CD4-positive, alpha-beta T cell treated with Interleukin-17A for 1 hour (primary cell): ENCODE measurements at places on chromosomes 12 and 14.
A peak's percentile ranks its signal among the peaks of the same experiment; 100 is the strongest.

DNA sequence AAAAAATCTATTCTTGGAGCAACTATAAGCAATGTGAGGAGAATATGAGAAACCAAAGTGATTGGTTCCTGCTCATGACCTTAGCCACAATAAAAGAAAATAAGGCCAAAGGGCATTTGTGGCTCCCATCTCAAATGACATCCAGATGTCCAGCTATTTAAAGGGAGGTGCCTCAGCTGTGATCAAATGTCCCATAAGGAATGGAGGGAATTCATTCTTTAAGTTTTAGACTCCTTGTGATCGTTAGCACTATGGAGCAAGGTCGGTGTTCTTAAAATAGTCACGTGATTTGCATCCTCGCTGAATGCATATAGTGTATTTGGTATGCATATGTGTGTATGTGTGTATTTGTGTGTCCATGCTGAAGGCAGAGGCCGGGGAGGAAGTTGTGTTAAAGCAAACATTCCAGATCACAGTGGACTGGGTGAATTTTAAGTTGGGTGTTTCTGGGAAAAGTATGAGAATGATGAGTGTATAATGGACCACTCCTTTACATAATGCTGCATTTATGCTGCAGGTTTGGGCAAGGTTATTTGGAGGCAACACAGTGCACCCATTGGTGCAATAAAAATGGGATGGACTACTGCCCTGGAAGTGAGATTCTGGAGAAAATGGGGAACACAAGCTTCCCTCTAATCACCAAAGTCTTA lies 5.6 kb upstream of the E2F7 start:
- no peak for DNase-seq

DNA sequence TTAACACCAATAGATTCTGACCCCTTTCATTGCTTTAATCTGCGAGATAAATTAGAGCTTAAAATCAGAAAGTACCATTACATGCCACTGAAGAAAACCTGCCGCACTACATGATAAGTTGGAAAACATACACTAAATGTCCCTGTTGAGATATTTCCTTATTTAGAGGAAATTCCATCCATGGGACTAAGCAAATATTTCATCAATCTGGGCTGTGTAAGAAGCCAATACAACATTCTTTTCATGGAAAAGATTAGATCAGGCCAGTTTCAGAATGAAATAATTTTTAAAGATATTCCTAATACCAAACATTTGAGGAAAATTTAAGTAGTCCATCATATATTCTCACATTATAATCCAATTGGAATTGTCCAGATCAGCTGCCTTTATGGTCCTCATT lies 112.8 kb downstream of the LLPH start:
- no peak for DNase-seq

DNA sequence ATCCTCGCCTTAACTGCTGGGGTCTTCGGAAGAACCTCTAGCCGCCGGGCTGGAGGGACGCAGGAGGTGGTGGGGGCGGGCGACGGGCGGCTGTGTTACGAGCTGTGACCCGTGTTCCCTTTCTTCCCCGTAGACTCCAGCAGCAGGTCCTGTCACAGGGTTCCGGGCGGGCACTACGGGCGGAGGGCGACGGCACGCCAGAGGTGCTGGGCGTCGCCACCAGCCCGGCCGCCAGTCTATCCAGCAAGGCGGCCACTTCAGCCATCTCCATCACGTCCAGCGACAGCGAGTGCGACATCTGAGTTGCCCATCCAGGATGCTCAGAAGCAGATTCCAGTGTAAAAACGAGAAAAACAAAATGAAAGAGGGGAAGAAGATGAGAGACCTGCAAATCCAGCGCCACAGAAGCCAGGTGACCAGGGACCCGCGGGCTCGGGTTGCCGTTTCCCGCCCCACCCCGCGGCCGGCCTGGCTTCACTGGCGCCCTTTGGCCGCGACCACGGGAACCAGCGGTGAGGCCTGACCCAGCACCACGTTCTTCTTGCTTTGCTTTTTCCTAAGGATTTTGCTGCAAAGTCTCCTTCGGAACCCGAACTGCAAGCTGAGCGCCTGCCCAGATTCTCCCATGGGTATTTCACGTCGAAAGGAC lies 2.1 kb downstream of the SIX6 start:
- DNase-seq = no peak

DNA sequence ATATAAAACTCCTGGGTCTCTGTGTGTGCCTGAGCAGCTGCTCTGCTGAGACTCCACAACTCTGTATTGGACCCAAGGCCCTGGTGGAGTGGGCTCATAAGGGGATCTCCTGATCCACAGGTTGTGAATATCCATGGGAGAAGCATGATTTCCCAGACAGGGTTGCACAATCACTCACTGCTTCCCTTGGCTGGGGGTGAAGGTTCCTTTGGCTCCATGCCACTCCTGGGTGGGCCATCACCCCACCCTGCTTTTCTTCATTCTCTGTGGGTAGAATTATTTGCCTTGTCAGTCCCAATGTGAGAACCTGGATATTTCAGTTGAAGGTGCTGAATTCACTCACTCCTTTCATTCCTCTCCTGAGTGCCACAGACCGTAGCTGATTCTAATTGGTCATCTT lies 205.2 kb upstream of the TMEM260 start:
- DNase-seq = no peak

DNA sequence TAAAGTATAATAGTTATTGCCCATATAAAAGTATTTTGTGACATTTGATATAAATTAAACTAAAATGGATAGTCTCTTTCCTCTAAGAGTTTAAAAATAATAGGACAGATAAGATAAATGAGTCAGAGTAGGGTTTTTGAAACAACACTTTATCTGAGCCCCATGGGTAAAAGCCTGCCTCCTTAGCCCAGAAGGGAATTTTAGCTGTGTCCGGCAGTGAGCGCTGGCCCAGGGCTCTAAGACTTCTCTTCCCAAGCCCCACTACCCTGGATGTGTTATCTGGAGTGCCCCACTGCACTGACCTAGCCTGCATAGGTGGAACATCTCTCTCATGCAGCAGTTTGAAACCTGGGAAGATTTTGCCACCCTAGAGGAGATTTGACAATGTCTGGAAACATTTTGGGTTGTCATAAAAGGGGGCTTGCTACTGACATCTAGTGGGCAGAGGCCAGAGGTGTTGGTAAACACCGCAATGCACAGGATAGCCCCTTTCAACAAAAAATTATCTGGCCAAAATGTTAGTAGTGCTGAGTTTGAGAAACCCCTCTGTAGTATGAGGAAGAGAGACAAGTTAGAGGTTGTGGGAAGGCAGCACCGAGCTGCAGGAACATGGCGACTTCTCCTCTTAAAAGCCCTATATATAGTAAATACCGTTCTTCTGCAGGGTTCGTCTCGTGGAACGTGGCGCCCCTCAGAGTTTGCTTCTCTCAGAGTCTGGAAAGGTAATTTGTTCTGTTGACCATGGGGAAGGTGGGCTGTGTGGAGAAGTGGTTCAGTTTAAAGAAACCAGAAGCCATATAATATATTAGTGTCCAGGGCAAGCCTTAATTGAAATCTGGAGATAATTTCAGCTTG lies 29.3 kb upstream of the ATF1 start:
- peak; percentile 36 for DNase-seq

DNA sequence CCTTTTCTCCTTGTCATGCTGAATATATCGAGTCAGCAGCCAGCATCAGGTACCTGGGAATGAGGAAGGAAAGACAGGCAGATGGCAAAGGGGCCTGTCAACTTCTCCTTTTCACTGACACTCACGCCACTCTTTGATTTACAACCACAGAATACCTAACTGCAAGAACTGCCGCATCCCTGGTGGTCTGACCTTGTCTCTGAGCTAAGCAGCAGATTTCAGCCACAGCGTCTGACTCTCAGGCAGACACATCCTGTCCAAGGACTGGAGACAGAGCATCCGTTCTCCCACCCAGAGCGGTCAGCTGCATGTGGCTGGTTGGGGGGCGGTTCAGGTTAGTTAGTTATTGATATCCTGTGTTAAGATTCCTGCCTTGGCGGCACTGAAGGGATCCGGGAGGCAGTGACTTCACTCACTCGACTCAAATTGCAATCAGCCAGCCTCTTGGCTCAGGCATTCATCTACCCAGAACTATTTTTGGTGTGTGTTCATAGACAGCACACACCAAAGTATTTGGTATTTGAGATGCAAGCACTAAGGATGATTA lies 11.2 kb upstream of the MAP1LC3B2 start:
- DNase-seq = peak; percentile 9

GRCh38 chr12:13116259-13116658 lies 12.8 kb upstream of the GSG1 start:
- no peak for DNase-seq

- no peak for DNase-seq
Measured at GRCh38 chr12:103028881-103029639, 71.6 kb downstream of the ASCL1 start.

- DNase-seq = no peak
Measured at GRCh38 chr12:46442738-46443137, 70.2 kb upstream of the SLC38A2 start.

GRCh38 chr12:115383668-115384067 lies 699.7 kb upstream of the TBX3 start:
- DNase-seq = no peak

DNA sequence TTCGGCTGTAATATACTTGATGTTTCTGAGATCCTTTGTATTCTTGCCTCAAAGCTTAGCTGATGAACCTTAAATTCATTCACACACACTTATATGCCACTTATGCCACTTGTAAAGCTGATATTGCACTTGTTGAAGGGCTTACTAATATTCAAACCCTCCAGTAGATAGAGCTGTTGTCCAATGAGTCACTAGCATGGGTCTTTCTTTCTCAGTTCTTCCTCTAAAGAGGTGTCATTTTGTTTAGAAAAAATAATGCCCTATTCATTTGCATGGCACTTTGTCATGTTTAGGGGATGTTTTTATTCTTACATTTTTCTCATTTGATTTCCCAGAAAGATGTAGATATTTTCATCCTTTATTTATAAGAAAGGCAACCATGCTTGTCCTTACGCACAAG lies 56.4 kb downstream of the MON2 start:
- DNase-seq = no peak

- no peak for DNase-seq
Measured at GRCh38 chr14:76480426-76480825, 104.5 kb downstream of the ESRRB start.

DNA sequence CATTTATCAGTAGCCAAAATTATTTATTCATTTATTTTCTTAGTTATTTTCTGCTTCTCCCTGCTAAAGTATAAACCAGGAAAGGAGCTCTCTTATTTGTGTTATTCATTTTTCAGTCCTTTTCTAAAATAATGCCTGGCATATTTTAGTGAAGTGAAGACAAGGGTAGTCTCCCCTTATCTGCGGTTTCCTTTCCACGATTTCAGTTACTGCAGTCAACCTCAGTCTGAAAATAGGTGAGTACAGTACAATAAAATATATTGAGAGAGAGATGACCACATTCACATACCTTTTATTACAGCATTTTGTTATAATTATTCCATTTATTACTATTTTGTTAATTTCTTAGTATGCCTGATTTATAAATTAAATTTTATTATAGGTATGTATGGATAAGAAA lies 57.6 kb downstream of the GPR137C start:
- no peak for DNase-seq
